Brain pericyte (primary cell): ENCODE measurements at places on chromosomes 11 and 22.

DNA sequence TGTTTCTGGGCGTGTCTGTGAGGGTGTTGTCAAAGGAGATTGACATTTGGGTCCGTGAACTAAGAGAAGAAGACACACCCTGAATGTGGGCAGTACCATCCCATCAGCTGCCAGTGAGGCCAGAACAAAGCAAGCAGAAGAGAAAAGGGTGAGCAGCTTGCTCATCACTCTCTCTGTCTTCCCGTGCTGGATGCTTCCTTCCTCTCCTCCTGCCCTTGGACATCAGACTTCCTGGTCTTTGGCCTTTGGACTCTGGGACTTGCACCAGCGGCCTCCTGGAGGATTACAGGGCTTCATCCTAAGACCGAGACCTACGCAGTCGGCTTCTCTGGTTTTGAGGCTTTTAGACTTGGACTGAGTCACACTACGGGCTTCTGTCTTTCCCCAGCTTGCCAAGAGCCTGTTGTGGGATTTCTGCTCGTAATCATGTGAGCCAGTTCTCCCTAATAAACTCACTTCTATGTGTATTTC is 18.8 kb downstream of the APOL2 start:
- no peak for DNase-seq

- DNase-seq: no peak
Observed at GRCh38 chr22:39525658-39525975, 5.3 kb downstream of the ATF4 start.

DNA sequence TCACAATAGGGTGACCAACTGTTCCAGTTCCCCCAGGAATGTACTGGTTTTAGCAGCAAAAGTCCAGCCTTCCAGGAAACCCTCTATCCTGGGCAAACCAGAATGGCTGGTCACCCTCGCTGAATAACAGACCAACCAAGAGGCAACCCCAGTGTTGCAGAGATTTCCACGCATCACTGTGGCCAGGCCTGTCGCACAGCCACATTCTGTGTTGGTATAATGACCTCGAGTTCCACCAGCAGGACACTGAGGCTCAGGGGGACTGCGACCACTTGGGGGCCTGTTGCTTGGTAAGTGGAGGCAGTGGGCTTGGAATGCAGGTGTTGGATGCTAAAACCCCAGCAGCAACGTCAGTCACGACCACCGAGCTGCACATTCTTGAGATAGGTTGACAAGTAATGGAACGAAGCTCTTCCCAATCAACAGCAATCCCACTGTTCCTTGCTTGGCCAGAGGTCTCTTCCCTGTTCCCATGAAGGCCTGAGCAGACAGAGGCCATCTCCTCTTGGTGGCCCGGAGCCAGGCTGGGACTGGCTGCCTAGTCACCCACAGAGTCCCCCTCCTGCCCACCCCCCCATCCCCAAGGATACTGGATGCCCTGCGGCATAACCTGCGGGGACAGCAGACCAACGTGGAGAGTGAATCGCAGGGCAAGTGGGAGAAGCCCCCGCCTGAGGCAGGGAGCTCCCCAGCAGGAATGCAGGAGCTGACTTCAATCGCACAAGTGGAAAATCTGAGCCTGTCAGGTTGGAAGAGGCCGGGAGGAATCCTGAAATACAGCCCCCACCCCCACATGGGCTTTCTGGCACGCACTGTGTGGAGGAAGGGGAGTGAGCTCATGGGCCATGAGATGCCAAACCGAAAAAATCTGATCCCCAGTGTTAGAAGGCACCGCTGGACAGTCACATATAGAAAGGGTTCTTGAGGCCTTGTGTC is 43.4 kb upstream of the MN1 start:
- DNase-seq: no peak

DNA sequence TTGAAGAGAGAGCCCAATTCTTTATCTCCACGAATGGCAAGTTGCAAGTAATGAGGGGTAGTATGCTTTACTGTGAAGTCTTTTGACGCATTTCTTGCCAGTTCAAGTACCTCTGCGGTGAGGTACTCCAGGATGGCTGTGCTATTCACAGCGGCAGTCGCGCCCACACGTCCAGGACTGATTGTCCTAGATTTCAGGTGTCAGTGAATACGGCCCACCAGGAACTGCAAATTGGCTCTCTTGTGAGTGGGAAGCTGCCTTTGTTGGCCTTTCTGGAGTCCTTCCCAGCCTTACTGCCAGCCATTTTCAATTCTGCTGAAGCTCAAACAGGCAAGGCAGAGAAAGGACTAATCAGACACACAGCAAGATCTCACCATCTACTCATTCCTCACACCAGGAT is 8.5 kb downstream of the PPFIA1 start:
- no peak for DNase-seq

DNA sequence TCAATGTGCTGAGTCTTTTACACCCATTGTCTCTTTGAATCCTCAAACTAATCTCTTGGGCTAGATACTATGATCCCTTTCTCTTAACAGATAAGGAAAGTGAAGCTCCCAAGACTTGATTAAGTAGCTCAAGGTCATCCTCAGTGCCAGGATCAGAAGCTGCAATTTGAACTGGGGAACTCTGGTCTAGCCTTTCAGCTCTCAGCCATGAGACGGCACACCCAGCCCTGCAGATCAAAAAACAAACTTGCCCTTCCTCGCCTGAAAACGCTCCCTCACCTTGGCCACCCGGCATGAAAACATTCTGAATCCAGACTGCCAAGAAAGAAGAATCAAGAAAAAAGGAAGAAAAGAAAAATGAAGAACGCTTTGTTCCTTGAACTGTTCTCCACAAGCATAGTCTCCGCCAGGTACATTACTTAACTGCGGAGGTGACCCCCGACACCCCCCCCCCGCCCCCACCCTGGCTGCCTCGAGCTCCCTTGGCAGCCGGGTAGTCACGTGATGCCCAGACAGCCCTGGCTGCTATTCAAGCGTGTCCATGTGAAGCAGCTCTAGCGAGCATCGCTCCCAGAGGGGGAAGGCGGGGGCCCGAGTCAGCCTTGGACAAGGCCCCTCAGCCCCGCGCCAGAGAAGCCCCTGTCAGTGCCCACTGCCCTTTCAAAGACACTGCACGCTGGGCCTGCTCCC is 451.2 kb downstream of the MIAT start:
- no peak for DNase-seq

DNA sequence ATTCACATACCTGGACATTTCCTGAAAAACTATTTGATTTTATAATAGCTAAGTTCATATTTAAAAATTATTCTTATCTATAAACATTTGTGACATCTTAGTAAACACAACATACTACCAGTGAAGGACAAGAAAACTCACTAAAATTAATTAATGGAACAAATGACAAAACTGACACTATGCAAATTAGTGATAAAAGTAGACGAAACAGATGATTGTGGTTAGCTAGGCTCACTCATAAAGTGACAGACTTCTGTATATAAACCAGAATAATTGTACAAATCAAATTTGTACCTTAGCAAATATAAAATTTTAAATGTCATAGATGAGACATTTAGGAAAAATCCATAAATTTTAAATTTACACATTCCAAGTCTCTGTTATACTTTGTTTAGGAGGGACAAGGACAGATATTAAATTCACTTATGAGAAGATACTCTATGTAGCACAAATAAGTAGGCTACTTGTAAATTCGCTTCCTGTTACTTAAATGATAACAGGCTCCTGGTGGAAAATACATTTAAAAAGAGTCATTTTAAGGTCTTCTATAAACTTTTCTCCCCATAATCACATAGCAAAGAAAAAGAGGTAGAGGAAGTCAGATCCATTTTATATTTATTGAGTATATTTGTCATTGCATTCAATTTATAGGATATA is 81.2 kb downstream of the KIF18A start:
- DNase-seq: no peak

GRCh38 chr11:123695231-123695630 is 40.8 kb upstream of the SCN3B start:
- no peak for DNase-seq

DNA sequence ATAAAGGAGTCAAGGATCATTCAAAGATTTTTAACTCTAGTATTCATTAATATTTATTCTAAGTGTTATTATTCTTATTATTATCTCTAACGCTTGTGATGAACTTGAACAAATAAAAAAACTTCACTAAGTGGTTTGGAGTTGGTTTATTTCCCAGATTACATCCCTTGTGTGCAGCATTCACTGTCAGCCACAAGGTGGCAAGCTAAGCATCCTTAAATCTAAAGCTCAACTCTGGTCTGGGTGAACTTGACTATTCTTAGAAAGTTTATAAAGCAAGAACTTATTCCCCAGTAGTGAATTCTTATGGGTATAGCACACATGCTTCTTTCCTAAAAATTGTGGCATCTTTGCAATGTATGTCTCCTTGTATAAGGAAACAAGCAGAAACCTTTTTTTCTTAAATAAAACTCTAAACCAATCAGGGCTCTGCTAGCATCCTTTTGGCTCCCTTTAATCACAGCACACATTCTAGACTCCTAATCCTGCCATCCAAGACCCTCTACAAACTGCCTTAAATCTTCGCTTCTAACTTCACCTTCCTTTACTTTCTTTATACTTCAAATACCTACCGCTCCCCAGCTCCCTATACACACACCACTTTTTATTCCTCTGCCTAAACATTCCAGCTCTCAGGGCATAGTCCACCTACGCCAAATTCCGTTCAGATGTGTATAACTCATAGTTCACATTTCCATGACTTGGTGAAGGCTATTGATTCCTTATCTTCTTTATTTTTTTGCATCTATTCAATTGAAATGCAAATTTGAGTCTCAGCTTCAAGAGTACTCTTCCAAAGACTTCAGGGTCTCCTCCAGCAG is 1068.8 kb downstream of the DLG2 start:
- DNase-seq: no peak

DNA sequence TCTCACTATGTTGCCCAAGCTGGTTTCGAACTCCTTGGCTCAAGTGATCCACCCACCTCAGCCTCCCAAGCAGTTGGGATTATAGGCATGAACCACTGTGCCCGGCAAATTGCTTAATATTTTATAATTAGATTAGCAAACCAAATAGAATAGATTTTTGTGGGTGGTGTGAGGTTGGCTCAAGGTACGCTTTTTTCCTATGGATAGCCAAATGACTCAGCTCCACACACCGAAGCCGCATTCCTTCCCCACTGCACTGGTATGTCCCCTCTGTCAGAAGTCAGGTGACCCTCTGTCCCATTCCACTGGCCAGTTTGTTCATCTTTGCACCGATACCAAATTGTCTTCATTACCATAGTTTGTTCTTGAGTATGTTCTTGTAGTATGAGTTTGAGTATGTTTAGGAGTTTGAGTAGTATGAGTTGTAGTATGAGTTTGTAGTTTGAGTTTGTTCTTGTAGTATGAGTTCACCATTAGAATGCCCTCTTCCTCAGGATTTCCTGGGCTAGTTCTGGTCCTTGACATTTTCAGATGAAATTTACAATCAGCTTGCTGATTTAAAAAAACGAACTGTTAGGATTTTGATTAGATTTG is 19.4 kb downstream of the SUSD2 start:
- DNase-seq: no peak

- no peak for DNase-seq
Observed at GRCh38 chr22:39832627-39833074, 60.9 kb downstream of the ENTHD1 start.

- DNase-seq: no peak
Observed at GRCh38 chr22:46121079-46121478, 29.2 kb upstream of the PPARA start.

DNA sequence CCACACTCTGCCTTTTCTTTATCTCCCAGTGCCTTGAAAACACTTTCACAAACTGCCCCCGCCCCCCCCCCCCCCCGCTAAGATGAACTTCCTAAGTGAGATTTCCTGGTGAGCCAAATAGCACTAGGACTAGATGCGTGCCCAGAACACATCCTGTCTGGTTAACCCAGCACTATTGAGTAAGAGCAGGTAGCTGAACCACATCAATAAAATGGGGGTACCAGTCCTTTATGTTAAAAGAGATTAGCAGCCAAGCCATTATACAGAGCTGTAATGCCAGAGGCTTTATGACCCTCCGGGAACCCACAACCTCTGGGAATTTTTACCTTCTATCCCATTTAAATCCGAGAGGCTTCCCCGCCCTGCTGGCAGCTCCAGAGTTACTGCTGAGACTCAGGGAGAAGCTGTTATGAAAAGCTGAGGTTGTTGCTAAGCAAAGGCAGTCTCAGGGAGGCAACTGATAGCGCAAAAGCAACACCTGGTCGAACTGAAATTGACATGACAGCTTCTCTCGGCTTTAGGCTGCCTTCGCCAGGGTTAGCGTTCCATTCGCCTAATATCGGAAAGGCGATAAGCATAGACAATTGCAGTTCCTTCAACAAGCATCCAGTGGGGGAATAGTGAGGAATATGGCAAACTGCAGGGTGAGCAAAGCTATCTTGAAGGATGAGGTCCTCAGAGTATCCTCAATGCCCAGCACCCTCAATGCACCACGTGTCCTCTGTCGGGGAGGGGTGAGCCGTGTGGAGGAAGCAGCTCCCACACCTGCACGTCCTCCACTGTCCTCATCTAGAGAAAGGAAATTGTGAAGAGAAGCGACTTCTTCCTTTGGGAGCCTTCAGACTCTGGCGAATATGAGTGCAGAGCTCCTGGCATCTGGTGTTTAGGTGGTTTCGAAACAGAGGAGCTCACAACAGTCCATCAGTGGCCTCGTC is 977.0 kb downstream of the NTM start:
- no peak for DNase-seq

- no peak for DNase-seq
Observed at GRCh38 chr11:11586465-11586864, 35.3 kb downstream of the GALNT18 start.

DNA sequence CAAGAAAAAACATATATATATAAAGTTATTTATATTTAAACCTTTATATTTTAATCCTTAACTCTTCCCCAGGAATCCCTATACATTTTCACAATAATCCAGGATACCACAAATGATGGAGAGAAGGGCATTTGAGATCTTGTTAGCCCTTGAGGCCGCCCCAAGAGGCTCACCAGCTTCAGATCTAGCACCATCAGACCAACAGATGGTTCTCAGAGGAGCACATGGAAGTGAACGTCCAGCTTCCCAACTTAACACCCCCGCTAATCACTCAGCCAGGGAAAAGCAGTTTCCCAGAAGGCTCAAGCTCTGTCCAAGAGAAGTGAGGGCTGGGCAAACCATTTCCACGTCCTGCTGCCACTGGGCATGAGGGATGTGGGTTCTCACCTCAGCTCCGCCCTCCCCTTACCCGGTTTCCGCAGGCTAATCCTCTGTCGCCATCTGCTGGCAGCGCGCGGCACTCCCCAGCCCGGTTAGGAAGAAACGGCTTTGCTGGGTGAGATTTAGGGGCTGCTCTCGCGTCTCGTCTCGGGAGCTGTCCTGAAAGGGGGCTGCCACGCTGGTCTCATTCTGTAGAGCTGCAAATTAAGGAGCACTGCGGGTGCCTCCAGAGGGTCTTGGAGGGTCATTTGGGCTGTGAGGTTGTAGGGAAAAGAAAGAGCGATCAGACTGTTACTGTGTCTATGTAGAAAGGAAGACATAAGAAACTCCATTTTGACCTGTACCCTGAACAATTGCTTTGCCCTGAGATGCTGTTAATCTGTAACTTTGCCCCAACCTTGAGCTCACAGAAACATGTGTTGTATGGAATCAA is 6.8 kb upstream of the FAM111A start:
- peak; percentile 47 for DNase-seq

DNA sequence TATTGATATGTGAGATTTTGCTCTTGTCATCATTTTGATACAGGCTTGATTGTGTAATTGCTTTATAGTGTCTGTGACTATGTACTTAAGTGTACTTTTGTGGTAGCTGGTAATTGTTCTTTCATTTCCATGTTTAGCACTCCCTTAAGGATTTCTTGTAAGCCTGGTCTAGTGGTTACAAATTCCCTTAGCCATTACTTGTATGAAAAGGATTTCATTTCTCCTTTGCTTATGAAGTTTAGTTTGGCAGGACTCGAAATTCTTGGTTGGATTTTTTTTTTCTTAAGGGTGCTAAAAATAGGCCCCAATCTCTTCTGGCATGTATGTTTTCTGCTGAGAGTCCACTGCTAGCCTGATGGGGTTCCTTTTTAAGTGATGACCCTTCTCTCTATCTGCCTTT is 346.8 kb downstream of the JRKL start:
- DNase-seq: no peak
